NCI-H510A (cell line): ENCODE measurements at places on chromosomes 7 and 10.
A peak's percentile ranks its signal among the peaks of the same experiment; 100 is the strongest.

DNA sequence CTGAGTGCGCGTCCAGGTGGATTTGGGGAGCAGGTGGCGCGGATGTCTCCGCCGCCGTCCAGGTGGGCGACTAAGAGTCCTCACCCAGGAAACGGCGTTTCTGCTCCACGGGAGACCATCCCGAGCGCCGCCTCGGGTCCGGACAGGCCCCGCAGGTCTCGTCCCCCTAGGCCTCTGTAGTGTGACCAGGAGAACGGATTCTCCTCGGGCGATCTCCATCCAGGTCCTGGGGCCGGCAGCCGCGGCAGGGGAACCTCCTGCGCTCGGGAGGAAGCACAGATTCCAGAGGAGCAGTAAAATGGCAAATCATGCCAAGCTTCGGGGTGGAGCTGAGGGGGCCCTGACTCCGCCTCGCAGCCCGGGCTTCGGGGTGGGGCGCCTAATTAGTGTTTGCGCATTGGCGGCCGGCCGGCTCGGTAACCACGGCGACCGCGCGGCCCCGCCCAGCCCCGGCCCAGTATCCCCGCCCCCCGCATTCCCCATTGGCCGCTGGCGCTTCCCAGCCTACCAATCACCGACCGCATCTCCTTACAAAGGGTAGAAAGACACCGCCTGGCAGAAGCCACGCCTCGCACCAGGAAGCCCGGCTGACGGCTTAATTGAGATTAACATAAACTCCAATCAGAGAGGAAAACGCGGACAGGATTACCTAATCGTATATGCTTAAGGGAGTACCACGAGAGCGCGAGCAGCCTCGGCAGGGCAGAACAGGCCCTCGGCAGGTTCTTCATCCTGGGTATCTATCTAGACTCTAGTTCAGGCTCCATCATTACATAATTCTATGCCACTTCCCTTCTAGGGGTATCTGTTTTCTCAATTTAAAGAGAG is 168.6 kb downstream of the ARHGAP12 start:
- peak; percentile 86 for DNase-seq

DNA sequence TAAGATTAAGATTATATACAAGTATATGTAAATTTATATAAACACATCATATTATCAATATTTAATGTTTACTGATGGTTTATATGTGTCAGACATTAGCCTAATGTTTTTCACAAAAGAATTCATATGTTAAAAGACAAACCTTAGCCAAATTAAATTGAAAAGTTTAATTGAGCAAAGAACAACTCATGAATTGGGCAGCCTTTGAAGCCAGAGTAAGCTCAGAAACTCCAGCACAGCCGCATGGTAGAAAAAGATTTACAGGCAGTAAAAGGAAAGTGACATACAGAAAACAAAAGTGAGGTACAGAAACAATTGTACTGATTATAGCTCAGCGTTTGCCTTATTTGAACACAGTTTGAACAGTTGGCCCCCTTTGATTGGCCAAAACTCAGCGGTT is 124.1 kb downstream of the TSPAN12 start:
- DNase-seq, result no peak

GRCh38 chr7:16935341-16935735 is 53.6 kb upstream of the AGR3 start:
- no peak for DNase-seq

DNA sequence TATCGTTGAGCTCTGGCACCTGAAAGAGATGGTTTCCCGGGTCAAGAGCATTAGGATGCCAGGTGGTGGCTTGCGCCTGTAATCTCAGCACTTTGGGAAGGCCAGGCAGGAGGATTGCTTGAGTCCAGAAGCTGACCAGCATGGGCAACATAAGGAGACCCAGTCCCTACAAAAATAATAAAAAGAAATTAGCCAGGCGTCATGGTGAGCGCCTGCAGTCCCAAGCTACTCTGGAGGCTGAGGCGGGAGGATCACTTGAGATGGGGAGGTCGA is 6.1 kb upstream of the KCP start:
- no peak for DNase-seq

GRCh38 chr10:6543431-6544005 is 36.6 kb downstream of the PRKCQ start:
- no peak for DNase-seq

GRCh38 chr7:127708788-127709187 is 56.8 kb downstream of the SND1 start:
- DNase-seq, result peak; percentile 9

- no peak for DNase-seq
Measured at GRCh38 chr10:69078311-69078710, 9.6 kb upstream of the SRGN start.

GRCh38 chr7:21996641-21997040 is 50.9 kb upstream of the CDCA7L start:
- no peak for DNase-seq

GRCh38 chr10:117621196-117621595 is 78.7 kb downstream of the EMX2 start:
- DNase-seq, result no peak

GRCh38 chr10:49446031-49446430 is 50.1 kb upstream of the DRGX start:
- DNase-seq, result no peak

- no peak for DNase-seq
Measured at GRCh38 chr10:72323108-72323749, 31.5 kb downstream of the DNAJB12 start.

GRCh38 chr7:151304856-151305255 is 36.8 kb upstream of the NUB1 start:
- no peak for DNase-seq

GRCh38 chr10:118850418-118851061 is 95.8 kb upstream of the CACUL1 start:
- no peak for DNase-seq

DNA sequence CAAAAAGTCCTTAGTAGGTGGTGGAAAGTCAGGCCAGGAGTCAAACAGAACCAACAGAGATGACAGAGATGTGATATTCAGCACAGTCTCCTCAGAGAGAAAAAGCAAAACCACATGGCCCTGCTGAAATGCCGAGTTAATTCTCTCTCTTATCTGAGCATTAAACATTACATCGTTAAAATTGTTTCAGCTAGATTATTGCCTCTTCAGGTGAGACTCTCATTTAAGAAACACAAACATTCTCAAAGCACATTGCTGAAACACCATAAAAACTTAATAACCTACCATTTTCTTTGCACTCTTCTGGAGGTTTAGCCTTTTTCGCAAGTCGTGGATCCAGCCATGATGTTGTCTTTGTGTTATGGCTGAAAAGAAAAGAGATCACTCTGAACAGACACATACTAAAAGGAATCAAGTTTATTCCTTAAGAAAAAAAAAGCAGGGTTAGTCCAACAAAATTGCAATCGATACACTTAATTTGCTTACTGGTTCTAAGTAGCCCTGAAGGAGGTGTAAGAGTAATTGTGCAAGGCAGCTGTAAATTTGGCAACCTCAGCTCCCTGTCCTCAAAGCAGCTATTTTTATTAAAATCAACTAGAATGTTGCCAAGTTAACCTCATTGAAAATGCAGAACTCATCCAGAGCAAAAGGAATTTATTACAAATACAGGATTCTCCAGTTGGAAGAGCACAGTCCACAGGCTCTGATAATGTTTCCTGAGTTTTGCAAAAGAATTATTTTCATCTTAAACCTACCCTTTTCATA is 691.1 kb downstream of the PHTF2 start:
- no peak for DNase-seq

GRCh38 chr10:35752469-35753461 is 110.7 kb upstream of the FZD8 start:
- no peak for DNase-seq

DNA sequence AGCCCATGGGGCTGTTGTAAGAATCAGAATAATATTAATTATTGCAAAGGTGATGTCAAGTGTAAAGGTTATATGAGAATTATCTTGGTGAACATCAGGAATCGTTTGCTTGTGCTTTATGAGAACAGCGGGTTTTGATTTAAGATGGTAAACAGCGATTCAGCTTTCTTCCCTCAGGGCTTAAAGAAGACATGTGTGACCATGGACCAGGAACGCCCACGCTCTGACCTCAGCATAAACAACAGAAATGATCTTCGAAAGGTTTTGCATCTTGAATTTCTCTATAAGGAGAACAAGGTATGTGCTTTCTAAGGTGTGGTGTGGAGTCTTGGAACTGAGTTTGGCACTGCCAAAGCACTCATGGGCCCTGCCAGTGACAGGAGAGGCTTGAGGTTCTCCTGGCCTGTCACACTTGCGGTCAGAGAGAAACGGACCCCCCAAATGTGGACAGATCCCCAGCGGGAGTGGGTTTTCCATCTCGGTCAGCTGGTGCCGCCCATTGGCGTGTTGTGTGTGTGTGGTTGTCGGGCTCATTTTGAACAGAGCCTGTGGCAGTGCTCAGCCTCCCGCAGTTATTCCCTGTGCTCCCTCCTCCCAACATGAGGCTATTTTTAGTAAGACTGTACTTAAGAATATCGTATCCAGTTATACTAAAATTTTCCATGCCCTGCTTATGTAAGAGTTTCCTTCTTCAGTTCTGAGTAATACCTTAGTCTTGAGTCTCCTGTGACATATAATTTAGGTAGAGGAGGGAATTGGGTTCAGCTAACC is 7.2 kb downstream of the MINDY4 start:
- DNase-seq, result no peak

DNA sequence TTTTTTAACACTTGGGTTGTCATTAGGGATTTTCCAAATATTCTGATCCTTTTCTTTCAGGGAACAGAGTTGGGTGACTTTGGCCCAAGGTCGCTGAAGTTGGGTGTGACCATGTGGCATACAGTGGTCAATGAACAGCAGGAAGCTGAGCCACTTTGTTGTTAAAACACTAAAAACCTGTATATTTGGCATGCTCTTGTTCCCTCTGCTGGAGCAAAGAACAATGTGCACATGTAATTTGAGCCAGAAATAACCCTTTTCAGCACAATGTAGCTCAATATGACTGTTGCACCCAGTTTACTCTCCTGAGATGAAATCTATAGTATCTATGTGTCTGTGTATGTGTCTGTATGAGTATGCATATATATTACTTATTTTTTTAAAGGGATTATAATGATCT is 74.9 kb downstream of the ADCYAP1R1 start:
- DNase-seq, result no peak

DNA sequence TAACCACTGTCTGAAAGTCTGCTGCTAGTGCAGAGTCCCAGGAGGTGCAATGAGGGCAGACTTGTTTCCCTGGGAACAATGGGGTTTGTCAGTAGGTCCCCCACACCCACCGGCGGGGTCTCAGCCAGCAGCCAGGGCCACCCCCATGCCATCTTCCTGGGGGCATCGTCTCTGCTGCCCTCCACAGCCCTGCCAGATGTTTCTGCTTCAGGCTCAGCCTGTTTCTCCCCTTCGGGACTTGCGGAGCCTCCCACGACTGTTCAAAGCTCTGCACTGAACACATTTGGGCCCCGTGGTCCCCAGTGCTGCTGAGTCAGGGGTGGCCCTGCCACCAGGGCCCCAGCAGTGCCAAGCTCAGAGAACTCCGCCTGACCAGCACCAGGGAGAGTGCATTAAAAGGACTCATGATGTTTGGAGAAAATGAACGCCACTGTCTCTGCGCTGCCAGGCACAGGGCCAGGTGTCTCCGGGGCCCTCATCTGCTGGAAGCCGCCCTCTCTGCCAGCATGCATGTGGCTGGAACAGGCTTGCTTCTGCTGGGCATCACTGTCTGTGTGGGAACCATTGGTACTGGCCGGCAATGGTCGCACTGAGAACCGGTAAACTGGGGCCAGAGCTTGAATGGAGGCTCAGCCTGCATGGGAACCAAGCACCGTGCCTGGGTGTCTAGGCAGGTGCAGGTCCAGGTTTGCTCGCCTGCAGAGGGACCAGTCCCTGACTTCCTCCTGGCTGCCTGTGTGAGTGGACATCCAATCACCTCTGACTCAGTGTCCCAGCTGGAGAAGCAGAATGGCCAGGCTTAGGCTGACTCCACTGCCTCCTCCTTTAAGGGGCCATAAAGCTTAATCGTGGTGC is 345.1 kb downstream of the GLRX3 start:
- DNase-seq, result no peak

GRCh38 chr10:102964713-102965112 is 46.6 kb downstream of the CNNM2 start:
- no peak for DNase-seq

DNA sequence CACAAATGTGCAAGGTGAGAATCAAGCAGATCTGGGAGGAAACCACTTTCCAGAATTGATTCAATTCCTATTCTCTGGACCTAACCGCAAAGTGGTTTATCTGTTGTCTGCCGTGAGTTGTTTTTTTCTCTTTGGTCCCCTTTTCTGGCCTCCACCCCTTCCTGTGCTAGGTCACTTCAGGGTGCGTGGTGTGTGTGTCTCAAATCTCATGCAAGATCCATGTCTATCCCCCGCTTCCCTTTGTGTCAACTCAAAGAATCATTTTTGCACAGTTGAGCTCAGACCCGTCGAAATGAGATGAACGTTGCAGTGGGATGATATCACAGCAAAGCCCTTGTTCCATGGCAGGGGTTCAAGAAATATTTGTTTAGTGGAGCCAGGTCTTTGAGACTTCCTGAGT is 184.5 kb downstream of the GATA3 start:
- no peak for DNase-seq

DNA sequence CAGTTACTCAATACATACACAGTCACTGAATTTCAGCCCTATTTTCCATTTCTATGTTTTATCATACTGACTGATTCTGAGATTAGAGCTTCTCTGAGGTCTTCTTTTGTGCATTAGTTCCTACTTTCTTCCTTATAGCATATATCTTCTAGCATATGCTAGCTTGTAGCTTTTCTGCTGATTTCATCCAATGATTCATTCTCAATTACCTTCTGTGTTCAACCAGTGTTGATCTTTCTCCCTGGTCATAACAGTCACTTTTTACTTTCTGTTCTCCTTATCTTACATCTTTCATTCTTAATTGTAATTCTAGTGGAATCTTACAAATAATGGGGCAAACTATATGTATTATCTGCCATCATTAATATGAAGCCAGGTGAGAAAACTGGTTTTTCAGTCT is 159.5 kb upstream of the HGF start:
- DNase-seq, result no peak
